ENCODE measurements at places on chromosomes 3 and 15.

DNA sequence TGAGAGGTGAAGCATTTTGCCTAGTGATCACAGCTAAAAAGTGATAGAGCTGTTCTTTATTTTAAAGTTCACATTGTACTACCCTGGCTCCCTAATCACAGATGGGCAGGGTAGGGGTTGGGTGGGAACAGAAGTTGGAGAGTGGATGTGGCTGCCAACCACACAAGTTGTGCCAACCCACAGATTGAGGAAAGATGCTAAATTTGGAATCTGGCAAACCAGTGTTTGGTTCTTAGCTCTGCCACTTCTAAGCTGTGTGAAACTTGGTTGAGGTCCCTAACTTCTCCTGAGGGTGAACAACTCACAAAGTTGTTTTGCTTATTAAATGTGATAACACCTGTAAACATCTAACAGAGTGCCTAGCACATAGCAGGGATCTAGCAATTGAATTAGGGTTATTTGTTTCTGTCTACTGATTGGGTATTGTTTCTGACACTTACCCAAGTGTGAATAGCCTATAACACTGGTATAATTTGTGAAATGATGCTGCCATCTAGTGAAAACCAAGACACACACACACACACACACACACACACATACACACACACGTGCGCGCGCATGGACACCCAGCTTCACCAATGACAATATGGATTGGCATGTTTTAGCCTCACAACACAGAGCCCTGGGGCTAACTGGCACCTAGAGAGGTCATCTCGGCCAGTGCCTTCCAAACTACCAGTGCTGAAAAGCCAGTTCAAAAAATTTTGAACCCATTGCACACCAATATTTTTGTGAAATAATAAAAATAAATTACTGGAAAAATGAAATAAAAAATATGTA is 25.3 kb downstream of the ADGRG7 start:
- no peak for DNase-seq

- no peak for DNase-seq
Measured at GRCh38 chr15:81923561-81924350, 122.1 kb downstream of the MEX3B start.

DNA sequence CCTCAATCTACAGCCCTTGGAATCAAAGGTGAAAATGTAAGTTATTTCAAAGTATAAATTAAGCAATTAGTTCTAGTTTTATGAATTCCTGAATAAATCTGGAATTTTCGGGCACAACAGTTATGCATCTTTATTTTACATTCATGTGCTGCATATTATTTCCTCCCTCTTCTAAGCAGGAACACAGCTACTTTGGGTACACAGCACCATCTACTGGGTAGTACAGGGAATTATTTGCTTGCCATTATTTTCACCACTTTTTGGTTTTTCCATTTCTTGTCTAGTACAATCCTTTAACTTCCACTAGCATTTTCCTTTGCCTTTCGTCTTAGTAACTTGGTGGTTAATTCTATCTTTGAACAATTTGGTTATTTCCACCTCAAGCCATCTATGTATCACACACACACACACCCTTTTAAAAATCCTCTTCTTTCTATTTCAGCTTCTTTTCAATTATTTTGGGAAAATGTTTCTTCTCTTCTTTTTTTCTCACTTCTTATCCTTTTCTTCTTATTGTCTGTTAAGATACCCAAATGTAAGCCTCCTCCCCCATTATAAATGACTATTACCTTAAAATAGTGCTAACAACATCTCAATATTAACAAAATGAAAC is 451.0 kb downstream of the MFSD1 start:
- no peak for DNase-seq

GRCh38 chr3:133851266-133851906 is 44.3 kb downstream of the RAB6B start:
- no peak for DNase-seq

Data from right hindlimb (tissue), 1 donor.